ENCODE measurements at places on chromosomes 4 and X.

DNA sequence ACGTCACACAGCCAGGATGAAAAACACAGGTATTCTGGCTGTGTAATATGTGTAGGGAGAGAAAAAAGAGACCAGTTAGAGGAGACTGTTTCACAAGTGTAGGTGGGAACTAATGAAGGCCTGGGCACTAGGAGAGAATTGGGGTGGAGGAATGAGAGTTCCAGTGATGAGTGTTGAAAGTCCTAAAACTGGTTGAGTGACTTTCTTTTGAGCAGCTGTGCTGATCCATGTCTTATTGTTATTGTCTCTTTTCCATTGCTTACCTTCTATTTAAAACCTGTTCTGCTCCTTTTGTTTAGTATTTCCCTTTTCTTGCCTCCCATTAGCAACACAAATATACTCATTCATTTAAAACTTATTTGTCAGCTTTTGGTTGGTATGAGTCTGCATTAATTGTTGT is 88.7 kb downstream of the PDLIM5 start:
- DNase-seq = no peak

- no peak for DNase-seq
These were observed 36.3 kb downstream of the HTT-AS start for GRCh38 chr4:3037957-3038461.

- peak; percentile 7 for DNase-seq
These were observed 97.5 kb upstream of the ZNF518B start for GRCh38 chr4:10554694-10555093.

GRCh38 chr4:56979421-56980072 is 851 bp downstream of the POLR2B start:
- no peak for DNase-seq

GRCh38 chrX:147827070-147827469 is 84.6 kb upstream of the FMR1 start:
- DNase-seq = no peak

DNA sequence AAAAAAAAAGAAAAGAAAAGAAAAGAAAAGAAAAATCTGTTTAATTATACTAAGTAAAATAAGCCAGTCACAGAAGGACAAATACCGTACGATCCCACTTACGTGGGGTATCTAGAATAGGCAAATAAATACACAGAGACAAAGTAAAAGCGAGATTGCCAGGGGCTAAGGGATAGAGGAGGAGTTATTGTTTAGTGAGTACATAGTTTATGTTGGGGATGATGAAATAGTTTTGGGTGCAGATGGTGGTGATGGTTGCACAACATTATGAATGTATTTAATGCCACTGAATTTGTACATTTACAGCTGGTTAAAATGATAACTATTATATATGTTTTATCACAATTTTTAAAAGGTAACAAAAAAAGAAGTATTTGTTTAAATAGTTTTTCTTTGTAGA is 7.1 kb downstream of the CA5B start:
- DNase-seq = no peak

- DNase-seq = no peak
These were observed 27.5 kb upstream of the PDGFC start for GRCh38 chr4:156999175-156999517.

DNA sequence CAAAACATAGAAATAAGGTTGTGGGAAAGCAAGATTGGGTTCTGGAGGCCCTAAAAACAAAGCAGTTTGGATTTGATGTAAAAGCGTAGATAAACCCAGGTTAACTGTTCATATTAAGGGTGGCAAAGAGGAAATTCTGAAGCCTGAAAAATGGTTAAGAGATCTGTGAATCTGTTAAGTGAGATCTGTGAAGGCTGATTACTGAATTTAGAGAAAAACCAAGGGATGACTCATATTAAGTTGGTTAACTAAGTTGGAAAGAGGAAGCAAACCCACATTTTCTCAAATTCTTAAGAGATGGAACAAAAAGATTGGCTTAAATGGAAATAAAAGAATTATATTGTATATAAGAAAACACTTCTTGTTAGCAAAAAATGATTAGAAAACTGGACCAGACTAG is 22.8 kb downstream of the GPAT3 start:
- DNase-seq = no peak

GRCh38 chr4:182873726-182874125 is 43.5 kb downstream of the DCTD start:
- no peak for DNase-seq

GRCh38 chr4:120636120-120636630 is 286.4 kb downstream of the PRDM5 start:
- no peak for DNase-seq

DNA sequence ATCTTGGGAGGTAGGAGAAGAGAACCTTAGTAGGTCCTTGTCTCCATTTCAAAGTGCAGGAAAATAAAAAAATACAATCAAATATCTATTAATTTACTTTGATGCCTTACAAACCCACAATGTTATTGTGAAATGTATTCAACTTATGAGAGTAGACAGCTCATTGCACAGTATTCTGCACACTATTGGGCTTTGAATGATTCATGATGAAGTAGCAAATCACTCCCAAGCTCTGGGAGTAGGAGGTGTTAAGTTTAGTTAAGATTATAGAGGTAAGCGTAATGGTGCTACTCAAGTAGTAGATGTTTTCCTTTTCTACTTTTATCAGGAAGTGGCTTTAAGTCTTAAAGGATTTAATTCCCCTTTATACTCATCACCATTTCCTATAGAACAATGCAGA is 32.8 kb upstream of the TMPRSS11A start:
- no peak for DNase-seq

DNA sequence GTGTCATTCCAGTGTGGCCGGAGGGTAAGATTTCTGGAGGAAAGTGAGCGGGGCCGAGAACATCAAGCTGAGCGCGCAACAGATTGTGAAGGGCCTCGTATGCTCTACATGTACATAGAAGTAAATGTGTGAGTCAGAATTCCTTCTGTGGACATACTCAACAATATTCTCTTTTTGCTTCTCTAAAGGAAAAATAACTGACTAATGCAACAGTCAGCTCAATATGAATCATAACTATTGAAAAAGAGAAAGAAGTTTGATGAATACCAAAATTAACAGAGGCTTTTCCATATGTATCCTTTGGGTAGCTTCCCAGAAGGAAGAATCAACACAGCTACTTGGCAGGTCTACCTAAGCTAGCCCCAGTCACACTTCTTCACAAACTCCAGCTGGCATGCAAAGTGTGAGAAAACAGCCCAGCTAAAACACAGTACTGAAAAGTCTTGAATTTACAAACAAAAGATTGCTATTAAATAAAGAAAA is 87.5 kb upstream of the ZFP42 start:
- DNase-seq = no peak

GRCh38 chr4:99079625-99080295 is 8.8 kb downstream of the ADH5 start:
- no peak for DNase-seq

GRCh38 chrX:40008791-40009461 is 88.8 kb downstream of the BCOR start:
- DNase-seq = no peak

DNA sequence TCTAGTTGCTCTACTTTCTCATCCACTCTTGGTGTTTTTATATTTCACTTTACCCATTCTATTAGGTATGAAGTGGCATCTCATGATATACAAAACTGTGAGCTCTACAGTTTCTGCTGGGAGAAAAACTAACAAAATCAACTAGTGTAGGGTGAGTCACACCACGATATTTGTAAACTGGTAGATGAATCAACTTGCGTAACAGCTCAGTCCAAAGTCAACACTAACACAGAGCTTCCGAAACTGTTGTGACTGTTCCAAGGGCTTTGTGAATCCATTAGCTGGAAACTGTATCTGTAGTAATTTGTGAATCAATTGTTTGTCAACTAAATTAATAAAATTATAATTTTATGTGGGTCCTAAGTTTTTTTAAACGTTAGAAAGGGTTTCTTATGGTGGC is 119.8 kb upstream of the TSPAN5 start:
- no peak for DNase-seq

GRCh38 chr4:10959586-10959985 is 275.0 kb upstream of the CLNK start:
- DNase-seq = no peak

DNA sequence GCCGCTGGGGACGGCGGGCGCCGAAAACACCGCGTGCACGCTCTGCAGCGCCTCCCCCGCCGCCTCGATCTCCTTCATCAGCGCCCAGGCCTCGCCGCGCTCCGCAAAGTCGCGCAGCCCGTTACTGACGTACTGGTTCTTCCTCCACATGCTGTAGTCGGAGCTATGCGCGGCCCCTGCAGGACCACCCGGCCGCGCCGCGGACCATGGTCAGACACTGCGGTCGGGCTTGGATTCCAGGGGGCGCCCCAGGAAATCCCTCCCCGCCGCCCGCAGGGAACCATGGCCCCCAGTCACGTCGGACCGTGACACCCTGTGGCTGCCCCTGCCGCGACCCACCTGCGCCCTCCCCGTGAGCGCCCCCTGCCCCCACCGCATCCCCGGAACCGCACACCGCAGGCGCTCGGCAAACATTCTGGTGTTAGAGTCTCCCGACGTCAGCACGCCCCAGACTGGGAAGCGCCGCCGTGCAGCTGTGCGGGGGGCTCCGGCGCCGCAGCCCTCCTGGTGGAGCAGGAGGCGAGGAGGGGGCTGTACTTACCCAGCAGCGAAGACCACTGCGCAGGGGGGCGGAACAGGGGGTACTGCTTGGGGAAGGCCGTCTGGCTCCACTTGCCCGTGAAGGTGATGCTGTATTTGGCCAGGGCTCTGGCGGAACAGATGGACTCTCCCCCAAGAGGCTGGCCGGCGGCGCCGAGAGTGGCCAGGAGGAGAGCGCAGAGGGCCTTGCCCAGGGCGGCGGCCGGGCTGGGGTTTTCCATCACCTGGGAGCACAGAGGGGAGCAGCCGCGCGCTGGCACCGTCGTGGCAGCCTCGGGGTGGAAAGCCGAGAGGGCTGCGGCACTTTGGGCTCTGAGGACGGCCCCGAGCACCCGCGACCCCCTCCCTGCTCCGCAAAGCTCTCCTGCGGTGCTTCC is 814 bp downstream of the SPON2 start:
- no peak for DNase-seq

- no peak for DNase-seq
These were observed 299.0 kb upstream of the MAGEC2 start for GRCh38 chrX:142503967-142504643.

DNA sequence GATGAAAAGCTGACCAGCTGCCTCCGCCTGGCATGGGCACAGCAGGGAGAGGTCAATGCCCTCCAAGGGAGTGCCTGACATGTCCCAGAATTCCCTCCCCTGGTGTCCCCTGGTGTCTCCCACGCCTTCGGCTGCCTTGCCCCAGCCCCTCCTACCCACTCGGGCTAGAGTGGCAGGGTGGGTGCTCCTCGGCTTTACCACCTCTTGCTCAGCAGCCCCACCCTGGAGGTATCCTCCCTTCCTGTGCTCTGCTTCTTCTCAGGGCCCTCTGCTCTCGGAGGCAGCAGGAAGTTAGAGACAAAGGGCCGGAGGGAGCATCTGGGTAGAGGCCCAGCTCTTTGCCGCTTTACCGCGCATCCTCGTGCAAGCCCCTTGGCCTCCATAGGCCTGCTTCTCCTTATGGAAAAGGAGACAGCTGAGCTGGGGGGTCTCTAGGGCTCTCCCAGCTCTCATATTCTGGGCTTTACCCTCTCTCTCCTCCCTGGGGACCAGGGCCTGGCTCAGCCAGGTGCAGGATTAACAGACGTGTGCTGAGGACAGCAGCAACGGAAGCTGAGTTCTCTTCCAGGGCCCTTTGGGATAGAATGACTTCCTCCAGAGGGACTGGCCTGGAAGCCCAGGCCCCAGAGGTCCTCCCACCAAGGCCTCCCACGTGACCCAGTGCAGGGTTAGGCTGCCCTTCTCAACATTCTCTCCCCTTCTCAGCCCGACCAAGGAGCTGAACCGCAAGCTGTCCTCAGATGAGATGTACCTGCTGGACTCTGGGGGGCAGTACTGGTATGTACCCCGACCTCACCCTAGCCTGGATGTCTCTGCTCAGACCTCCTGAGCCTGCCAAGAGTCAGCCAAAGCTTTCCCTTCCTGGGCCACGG is 17.2 kb downstream of the XPNPEP2 start:
- DNase-seq = no peak

DNA sequence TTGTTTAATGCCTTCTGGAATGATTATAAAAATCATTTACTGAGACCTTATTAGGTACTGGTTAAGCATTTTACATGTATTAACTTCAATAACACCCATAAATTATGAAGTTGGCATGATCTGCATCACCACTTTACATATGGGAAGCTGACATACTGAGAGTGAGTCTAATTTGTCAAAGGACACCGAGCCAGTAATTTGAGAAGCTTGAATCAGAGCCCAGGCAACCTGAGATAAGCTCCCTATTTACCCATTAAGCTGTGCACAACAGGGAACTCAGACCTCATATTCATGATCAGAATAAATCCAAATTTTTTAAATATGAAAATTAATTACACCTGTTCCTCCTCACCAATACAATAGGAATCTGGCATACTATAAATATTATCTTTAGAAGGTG is 247.9 kb upstream of the EPHA5 start:
- no peak for DNase-seq

DNA sequence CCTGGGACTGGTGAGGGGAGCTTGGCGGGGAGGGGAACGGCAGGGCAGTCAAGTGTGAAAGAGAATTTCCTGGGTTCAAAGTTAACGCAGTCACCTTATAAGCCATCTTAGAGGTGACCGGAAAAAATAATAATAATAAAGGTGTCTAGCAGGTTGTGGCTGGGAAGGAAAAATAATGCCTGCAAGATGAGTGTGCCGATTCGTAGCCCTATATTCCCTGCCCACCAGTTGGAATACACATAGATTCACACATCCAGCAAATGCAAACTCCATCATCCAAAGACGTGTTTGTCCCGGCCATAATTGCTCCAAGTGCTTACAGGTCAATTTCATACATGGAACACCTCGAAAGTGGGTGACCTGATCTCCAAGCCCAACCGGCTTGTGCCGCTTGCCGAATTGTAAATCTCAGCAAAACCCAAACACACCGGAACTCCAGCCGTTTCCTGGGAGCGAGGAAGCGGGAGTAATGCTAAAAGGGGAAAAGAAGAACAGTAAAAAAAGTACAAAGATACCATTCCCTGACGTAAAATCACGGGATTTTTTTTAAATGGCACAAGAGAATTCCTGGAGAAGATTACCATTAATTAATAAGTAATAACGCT is 1.3 kb upstream of the FAT1 start:
- no peak for DNase-seq

GRCh38 chr4:75564023-75564422 is 8.2 kb downstream of the ODAPH start:
- no peak for DNase-seq

GRCh38 chr4:85509882-85510631 is 35.1 kb downstream of the ARHGAP24 start:
- no peak for DNase-seq

Measured in stimulated activated CD8-positive, alpha-beta memory T cell treated with anti-CD3 and anti-CD28 coated beads, Interleukin-15, amount 100 ng/mL, for 24 hours (primary cell).